OCI-LY7 (cell line): ENCODE measurements at places on chromosomes 13 and 19.
A peak's percentile ranks its signal among the peaks of the same experiment; 100 is the strongest.

DNA sequence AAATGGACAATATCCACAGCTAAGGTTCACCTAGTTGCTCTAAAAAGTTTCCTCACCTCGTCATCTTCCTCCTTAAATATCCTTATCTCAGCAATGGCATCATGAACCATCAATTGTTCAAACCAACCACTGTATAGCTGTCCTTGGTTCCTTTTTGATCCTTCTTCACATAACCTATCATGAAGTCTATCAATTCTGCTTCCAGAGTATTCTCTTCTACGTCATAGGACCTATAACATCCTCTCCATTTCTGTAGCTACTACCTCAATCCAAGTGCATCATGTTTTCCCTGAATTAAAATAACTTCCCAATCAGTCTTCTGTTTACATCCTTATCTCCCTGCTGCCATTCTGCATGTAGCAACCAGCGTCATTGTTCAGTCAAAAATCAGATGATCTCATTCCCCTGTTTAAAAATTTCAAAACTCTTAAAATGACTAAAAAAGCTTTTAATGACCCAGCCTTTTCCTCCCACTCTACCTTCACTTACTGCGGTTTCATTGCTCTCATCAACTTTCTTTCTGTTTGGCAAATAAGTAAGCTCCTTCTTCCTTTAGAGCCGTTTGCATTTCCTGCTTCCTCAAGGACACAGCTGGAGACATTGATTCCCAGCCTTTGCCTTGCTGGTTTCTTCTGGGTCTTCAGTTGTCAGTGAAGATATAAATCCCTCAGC lies 223.9 kb upstream of the MIR17HG start:
- DNase-seq: no peak

- DNase-seq: no peak
Measured at GRCh38 chr13:50552424-50552966, 291.0 kb downstream of the DLEU7 start.

DNA sequence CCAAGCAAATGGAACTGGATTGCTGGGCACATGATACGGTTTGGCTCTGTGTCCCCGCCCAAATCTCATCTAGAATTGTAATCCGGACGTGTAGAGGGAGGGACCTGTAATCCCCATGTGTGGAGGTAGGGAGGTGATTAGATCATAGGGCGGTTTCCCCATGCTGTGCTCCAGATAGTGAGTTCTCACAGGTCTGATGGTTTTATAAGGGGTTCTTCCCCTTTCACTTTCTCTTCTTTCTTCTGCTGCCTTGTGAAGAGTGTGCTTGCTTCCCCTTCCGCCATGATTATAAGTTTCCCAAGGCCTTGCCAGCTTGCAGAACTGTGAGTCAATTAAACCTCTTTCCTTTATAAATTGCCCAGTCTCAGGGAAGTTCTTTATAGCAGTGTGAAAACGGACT lies 32.6 kb upstream of the MTIF3 start:
- peak; percentile 76 for DNase-seq

DNA sequence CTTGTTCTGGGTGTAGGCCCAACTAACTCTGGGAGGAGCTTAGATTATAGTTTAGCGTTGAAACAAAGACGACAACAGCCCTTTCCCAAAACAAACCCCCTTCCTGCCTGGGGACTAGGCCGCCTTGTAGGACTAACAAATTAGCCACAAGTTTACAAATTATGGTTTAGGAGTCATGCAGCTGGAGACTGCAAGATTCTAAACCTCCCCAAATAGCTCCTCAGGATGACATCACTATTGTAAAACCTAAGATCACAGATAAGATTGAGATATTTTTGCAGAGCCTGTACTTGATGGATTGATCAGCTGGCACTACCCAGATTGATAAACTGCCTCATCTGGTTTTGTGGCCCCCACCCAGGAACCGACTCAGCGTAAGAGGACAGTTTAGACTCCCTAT lies 2.3 kb upstream of the SLC25A15 start:
- no peak for DNase-seq

DNA sequence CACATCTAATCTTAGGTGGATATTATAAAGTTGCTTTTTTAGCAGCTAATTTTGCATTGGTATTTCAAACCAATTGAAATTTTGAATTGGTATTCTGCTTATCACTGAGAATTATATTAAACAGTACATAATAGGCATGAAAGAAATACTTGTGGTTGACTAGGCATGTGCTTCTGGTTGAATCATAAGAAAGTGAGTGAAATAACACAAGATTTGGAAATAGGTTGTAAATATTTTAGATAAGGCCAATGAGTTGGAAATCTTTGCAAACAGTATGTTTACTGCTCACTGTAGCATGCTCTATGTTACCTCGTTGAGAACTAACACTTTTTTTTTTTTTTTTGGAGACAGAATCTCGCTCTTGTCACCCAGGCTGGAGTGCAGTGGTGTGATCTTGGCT lies 66.8 kb upstream of the RFC3 start:
- no peak for DNase-seq

GRCh38 chr19:51771376-51772130 lies 10.6 kb downstream of the FPR2 start:
- no peak for DNase-seq

- no peak for DNase-seq
Measured at GRCh38 chr13:47774671-47774994, 226.4 kb downstream of the SUCLA2 start.

GRCh38 chr13:77896536-77896935 lies 22.1 kb downstream of the EDNRB start:
- DNase-seq: no peak

DNA sequence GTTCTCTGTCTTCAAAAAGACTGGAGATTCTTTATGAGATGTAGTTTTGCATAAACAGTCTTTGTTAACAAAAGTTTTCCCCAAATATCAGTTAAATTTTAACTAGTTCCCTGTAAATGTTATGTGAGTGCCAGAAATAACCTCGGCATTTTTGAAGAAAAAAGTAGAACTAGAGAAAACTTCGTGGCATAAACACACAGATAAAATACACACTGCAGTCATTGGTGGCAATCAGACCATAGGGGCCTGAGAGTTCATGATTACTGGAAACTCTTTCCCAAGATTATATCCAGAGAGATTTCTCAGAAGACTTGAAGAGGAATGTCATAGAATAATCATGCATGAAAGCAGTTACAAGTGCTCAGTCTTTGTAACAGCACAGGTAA lies 190.0 kb downstream of the MZT1 start:
- DNase-seq: no peak

DNA sequence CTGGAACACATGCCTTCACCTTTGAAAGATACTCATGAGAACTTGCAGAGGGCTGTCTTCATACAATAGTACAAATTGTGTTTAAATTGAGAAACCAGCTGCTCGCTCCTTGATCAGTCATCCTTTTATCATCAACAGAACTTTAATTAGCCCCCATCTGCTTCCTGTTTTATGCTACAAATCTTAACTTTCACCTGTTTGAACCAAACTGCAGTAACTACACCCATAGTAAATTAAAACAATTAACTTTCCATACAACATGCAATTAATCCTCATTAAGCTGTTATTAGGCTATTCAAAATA lies 85.2 kb downstream of the FOXO1 start:
- peak; percentile 93 for DNase-seq

DNA sequence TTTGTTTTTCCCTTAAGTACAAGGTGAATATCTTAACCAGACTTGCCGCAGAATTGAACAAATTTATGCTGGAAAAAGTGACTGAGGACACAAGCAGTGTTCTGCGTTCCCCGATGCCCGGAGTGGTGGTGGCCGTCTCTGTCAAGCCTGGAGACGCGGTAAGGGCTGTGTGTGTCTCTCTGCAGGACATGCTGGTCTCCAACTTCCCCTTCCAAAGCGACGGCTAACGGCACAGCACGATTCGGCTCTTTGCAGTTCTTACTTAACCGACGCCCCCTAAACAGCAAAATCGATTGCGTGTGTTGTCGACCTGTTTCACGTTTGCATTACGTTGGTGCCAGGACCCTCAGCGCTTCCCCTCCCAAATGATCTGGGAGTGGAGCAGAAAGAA lies 73.2 kb downstream of the GGACT start:
- DNase-seq: no peak

- DNase-seq: no peak
Measured at GRCh38 chr13:23632741-23633140, 62.5 kb downstream of the TNFRSF19 start.

- no peak for DNase-seq
Measured at GRCh38 chr19:33661336-33661735, 39.6 kb downstream of the CHST8 start.

DNA sequence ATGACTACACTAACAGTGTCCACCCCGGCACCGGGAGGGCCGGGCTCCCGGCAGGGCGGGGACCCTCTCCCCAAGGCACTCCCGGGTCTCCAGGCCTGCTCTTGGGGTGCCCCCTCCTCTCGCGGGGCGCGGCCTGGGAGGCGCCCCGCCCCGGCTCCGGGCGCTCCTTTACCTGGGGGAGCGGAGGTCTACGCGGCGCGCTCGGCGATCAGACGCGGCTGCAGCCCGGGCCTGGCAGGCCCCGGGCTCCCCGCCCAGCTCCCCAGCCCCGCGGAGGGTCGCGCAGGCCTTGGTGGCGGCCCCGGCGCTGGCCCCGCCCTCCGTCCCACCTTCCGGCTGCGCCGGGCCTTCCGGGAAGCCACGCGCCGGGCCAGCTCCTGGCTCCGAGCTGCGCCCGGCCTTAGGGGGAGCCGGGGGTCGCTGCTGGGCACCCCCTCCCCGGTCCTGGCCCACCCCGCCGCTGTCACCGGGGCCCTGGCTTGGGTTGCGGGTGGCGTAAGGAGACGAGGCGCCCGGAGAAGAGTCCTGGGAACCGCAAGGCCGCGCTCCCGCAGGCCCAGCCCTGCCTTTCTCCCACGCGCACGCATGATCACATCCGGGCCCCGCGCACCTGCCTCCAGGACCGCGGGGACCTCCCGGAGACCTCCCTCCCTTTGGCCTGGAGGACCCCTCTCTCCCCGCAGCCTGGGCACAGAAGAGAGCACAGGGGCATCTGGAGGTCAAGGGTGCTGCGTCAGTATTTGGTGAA lies at the start of gene C19orf12:
Gene C19orf12 (minus strand): TSS at position 309 of the 748 bp plus-strand sequence. CDS start 6,848 bp downstream, outside the sequence.
- DNase-seq: peak; percentile 82

DNA sequence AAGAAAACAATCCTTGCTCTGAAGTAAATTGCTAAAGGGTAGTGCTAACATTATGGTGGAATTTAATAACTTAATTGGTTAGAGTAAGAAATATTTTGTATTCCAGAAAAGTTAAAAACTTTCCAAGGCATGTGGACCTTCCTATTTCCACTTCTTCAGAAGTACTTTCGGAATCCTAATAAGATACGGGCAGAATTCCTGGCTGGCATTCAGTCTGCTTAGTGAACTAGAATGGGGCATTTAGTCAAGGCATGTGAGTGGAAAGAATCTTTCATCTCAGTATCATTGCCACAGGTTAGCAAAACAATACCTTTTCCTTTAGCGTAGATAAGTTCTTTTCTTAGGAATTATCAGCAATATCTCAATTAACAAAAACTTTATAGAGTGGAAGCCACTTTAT lies 85.1 kb downstream of the TNFRSF19 start:
- DNase-seq: no peak

GRCh38 chr13:73776151-73776785 lies 357.9 kb downstream of the KLF12 start:
- no peak for DNase-seq

DNA sequence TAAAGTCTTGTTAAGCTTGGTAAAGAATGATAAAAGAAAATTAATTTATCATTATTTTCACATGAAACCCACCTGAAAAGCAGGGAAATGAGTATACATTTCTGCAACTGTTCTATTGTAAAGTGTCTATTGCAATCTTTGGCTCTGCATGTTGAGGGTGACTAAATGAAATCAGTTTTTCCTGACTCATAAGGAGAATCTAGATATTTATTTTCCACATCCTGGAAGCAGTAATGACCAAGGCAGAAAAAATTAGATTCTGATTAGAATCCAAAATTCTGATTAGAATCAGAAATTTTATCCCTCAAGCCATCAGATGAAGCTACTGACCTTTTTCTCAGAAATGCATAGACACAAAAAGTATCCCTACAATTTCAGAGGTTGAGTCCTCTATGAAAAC lies 178.4 kb downstream of the MYO16 start:
- no peak for DNase-seq

DNA sequence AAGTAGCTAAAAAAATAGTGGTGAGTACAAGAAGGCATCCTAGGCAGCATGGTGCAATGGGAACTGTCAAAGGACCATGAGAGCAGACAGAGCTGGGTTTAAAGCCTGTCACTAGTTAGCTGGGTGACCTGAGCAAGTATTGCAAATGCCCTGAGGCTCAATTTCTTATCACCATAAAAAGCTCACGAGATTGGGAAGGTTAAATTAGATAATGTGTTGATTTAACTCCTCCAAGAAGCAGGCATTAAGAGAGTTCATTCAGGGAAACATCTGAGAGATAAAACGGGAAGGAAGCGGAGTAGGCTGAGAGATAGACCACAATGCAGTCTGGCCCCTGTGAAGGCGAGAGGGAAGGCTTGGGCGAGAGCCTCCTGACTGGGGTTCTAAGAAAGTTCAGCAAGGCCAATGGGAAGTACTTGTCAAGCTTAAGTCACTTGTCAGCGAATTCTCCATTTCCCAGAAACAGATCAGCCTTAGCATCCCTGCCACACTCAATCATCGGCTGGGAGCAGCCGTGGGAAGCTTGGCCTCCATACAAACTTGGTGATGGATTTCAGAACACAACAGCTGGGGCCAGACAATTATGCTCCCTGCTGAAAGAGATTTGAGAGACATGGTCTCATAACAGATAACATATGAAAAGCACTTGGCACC lies 105.5 kb downstream of the POU4F1 start:
- DNase-seq: no peak

DNA sequence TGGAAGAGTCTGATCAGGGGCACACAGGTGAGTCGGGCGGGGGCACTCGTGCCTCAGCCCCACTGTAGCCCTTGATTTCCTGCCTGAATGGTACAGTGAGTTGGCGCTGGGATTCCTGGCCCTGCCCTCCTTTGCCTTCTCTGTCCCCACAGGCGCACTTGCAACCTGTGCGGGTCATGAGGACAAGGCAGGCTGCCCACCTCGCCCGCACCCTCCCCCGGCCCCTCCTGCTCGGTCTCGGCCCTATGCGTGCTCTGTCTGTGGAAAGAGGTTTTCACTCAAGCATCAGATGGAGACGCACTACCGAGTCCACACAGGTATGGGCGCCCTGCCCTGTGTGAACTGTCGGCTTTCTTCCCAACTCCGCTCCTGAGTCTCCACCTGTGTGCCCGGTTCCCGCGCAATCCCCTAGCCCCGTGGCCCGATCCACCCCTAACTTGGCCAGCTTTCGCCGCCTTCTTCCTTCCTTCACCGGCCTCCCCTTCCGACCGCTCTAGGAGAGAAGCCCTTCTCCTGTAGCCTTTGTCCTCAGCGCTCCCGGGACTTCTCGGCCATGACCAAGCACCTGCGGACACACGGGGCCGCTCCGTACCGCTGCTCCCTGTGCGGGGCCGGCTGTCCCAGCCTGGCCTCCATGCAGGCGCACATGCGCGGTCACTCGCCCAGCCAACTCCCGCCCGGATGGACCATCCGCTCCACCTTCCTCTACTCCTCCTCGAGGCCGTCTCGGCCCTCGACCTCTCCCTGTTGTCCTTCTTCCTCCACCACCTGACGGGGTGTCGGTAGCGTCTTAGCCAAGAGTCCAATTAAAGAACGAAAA lies 1.6 kb upstream of the KMT2B start:
- no peak for DNase-seq

- peak; percentile 49 for DNase-seq
Measured at GRCh38 chr19:5154129-5154798, 185.4 kb downstream of the KDM4B start.
